ENCODE measurements at places on chromosomes 3 and 15. TPM values are rescaled to one million over a fixed set of nuclear protein-coding genes. Genes with fewer than 3 reads are reported as not detected.

The FBXL22 gene
- 1.9 TPM for total RNA-seq

The CKMT1B gene
- total RNA-seq = 3.9 TPM

The ISLR gene
- 46.8 TPM for total RNA-seq

The CCDC32 gene
- total RNA-seq = 15.0 TPM

The FAM98B gene
- total RNA-seq = 35.4 TPM

The KCNMB3 gene
- total RNA-seq = 2.0 TPM

- DNase-seq = peak; percentile 43
Measured at GRCh38 chr15:101613130-101614000, 38.8 kb downstream of the TM2D3 start.

- peak; percentile 98 for DNase-seq
Measured at GRCh38 chr15:45200001-45200798, 12.4 kb upstream of the SHF start.

GRCh38 chr3:114519415-114519814 lies 225.6 kb downstream of the TIGIT start:
- DNase-seq = peak; percentile 35

DNA sequence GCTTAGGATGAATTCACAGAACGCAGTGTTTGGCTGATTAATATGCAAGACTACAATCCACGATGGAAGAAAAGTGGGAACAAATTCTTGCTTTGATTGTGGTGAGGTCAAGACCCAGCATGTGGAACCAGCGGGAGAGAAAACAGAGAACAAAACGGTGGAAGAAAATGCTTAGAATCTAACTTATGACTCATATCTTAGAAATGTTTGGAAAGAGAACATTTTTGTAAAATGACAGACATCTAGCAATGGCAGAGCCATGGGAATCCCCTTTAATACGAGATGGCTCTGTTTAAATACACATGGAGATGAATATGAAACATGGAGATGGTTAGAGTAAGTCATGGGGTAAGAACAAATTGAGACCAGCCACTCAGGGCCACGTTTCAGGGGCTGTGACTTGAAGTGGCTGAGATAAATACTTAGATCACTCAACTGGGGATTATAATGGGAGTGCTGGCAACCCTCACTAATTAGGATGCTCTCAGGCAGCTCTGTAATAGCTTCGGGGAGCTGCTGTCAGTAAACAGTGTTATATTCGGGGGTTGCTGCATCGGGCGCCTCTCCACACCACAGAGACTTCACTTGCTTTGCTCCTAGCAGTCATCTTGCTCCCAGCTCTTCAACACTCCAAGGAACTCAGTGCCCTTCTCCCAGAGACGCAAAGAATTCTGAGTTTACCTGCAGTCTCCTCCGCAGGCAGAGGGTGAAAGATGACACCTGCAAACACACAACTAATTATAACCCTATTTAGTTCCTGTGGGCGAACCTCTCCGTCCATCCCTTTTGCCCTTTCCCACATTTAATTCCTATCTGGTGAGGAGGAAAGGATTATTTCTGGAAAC lies 68.0 kb upstream of the ONECUT1 start:
- DNase-seq = no peak

DNA sequence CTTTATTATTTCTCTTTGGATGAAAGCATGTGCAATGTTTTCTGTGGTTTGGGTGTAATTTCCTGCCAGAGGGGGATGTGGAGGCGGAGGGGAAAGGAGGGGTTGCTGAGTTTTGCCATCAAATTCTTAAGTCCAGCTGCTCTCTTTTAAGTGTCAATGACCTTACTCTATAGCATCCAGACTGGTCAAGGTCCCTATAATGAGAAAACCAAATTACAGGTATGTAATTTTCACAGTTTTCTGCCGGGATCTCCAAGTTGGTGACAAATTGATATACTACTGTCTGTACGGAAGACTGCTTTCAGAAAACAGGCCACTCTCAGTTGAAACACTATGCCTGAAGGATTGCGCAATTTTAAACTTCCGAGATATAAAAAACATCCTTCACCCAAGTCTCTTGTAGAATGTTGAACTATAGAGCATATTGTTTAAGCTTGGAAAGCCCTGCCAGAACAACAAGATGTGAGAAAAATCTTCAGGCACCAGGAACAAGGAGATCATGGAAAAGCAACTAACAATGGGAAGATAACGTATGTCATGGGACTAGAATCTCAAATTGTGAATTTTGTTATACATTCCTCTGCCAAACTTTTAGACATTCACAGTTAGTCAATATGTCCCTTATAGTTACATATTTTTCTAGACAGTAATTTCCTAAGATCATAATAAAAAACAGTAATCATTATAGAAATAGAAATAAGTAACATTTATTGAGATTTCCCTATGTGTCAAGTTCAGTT lies 300.7 kb upstream of the SATB1 start:
- DNase-seq = peak; percentile 34

DNA sequence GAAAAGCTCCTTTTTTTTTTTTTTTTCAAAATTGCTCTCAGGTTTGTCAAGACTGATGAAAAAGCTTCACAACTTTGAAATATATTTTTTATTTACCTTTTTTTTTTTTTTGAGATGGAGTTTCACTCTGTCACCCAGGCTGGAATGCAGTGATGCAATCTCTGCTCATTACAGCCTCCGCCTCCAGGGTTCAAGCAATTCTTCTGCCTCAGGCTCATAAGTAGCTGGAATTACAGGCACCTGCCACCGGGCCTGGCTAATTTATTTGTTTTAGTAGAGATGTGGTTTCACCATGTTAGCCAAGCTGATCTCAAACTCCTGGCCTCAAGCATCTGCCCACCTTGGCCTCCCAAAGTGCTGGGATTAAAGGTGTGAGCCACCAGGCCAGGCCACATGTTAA lies 1515.0 kb downstream of the OTOL1 start:
- DNase-seq = no peak

DNA sequence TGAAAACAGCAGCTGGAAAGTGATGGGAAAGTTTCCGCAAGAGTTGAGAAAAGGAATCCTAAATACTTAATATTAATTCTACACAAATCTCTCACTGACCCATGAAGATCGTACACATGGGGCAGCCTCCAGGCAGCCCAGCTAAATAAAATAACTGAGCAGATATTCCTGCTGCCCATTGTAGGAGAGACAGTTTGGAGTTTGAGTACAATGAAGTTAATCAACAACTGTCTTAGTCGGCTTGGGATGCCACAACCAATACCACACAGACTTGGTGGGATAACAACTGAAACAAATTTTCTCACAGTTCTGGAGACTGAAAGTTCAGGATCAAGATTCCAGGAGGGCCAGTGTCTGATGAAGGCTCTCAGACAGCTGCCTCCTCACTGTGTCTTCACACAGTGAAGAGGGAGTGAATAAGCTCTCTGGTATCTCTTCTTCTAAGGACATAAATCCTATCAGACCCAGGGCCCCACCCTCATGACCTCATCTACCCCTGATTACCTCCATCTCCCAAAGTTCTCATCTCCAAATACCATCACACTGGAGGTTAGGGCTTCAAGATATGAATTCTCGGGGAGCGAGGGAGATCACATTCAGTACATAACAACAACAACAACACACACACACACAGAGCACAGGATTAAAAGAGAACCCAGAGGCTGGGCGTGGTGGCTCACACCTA lies 9.7 kb downstream of the TRPM7 start:
- DNase-seq = no peak

DNA sequence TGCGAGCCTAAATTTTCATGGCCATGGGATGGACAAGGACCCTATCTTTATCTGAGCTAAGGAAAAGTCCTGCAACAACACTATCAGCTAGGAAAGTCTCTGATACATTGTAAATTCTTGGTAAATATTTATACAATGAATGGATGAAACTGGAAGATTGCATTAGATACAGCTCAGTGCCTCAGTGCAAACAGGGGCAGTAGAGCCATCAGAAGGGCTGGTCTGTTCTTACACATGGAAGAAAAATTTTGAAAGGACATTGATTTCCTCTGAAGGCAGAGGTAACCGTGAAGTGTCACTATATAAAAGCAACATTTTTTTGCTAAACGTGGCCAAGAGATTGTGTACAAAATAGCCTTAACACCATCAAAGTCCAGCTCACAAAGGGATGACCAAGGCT lies 153.2 kb upstream of the GADL1 start:
- no peak for DNase-seq

Data from skin of body (tissue), 3 donors.